ENCODE measurements at places on chromosomes 4 and X.

DNA sequence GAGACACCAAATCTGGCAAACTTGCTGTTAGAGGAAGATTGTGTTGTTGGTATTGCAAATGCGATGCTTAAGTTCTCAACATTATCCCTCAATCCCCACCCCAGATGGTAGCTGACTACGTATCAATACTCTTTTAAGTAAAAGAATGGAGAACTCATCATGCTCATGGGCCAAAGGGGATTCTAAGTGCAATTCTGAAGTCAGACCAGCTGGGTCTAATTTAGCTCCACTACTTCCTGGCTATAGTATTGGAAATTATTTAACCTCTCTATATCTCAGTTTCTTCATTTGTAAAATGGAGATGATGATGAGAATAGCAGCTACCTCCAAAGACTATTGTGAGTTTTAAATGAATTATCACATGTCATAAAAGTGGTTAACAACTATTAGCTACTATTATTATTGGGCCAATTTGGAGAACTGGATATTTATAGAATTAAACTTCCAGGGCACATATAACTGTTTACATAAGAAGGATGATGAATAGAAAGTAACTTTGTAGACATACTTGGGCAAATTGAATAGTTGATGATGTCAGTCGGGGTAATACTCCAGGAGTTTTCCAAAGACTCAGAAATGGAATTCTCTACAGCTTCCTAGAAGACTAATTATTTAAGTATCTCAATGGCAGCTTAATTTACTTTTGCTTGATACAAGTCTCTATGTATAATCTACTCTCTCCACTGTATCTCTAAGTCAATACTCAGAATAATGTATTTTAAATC, 5.0 kb upstream of the SLAIN2 start:
- no peak for DNase-seq

GRCh38 chr4:598925-599324, 22.8 kb upstream of the TMEM271 start:
- DNase-seq = no peak

DNA sequence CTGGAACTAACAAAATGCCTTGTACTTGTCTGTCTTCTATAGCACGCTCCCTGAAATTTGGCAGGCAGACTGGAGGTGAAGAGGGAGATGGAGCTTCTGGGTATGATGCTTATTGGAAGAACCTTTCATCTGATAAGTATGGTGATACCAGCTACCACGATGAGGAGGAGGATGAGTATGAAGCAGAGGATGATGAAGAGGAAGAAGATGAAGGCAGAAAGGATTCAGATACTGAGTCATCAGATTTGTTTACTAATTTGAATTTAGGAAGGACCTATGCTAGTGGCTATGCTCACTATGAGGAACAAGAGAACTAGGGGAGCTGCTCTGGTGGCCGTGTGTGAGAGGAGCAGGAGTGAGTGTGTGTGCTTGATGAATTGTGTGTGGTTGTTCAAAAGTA, 13.0 kb downstream of the ZNF330 start:
- no peak for DNase-seq

GRCh38 chr4:26723216-26723615, 137.4 kb upstream of the STIM2 start:
- DNase-seq = no peak
